ENCODE measurements at places on chromosomes 3 and 15.

DNA sequence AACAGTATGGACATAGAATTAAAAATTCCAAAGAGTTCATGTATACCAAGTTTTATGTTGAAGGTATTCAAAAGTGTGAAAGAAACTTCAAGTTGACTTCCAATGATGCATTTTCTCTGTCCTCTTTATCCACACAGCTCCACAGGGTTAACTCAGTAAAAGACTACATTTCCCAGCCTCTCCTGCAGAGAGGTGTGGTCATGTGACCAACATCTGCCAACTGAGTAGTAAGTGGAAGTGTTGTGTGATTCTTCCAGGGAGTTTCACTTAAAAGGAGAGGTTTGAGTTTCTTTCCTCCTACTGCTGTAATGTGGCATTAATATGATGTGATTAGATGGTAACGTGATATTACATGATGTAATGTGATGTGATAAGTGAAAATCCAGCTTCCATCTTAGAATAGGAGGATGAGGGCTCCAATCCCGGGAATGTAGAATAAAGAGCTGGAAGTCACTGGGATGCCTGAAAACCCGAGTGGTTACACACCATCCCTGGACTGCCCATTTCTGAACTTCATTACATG is 280.6 kb downstream of the ARRDC4 start:
- DNase-seq = no peak

DNA sequence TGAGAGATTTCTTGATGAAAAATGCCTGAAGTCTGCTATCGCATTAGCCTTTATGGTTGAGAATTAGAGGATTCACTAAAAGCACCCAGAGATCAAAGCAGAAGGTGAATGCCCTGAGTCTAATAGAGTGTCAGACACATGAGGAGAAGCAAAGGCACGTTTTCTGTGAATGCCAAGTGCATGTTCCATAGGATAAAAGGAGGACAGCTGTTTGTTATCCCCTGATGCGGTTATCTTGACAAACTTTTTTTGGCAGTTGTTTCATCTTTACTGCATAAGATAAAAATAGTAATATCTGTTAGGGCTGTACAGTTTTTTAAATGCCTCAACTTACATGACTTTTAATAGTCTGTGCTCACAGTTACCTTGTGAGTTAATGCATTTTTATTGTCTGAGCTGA is 65.3 kb upstream of the CD96 start:
- no peak for DNase-seq

DNA sequence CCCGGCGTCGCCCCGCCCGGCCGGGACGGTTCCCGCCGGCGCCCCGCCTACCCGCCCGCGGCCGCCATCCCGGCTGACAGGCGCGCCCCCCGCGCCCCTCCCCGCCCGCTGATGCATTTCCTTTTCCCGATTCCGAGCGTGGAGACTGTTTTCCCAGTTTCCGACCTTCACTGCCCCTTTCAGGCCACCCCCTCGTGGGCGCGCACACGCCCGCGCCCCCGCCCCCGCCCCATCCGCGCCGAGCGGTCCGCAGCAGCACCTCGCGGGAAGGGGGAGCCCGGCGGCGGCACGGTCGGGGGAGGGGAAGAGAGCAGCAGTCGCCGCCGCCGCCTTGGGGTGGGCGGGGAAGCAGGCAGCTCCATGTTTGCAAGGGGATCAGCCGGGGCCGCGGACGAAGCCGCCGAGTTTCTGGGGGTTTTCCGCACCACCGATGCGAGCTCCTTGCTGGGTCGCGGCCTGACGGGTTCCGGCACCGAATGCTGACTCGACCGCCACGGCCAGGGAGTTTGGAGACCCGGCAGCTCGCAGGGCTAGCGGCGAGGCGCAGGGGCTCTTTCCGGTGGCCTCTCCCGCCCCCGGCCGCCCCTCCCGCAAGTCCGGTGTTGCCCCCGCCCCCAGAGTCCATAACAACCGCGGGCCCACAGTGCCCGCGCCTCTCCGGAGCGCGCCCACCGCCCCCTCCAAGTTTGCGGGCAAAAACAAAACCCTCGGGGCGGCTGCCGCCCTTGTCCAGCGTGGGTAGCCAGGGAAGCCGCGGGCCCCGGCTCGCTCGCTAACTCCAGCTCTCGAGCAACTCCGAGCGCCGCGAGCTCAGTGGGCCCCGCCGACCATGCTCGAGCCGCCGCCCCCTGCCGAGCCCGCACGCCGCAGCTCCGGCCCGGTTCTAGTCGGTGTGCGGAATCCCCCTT is 3.2 kb upstream of the SIN3A start:
- DNase-seq = peak; percentile 76

- DNase-seq = no peak
Measured at GRCh38 chr3:190498293-190498692, 15.6 kb upstream of the IL1RAP start.

DNA sequence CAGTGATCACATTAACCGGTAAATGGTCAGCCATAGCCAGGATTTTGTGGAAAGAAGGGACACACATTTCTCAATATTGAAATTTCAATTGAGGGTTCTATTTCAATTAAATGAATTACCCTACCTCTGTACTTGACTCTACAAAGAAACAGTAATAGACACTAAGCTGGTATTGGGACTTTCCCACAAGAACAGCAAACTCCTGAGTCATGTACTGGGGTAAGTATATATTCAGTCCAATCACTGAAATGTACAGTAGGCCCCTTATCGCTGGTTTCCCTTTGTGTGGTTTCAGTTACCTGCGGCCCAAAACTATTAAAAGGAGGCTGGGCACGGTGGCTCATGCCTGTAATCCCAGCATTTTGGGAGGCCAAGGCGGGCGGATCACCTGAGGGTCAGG is 17.6 kb downstream of the ASB14 start:
- DNase-seq = no peak

DNA sequence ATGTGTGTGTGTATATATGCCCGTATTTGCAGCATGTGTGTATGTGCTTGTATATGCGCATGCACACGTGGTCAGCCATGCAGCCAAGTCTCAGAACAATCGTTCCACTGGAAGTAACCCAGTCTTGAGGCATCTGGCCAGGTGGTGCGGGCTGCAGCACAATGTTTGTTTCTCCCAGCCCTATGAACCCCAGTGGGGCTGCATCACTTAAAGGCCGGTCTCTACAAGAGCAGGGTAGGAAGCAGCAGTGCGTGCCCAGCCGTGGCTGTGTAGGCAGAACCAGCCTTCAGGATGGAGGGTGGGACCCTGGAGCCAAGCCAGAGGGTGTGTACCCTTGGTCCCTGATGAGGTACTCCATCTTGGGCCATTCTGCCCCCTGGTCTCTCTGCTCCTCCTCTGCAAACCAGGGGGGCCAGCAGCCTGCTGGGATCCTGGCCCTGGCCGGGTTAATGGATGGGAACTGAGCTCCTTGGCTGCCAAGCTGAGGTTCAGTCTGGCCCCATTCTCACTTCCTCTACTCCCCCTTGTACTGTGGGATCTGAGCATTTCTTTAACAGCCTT is 11.8 kb downstream of the KLF13 start:
- no peak for DNase-seq

DNA sequence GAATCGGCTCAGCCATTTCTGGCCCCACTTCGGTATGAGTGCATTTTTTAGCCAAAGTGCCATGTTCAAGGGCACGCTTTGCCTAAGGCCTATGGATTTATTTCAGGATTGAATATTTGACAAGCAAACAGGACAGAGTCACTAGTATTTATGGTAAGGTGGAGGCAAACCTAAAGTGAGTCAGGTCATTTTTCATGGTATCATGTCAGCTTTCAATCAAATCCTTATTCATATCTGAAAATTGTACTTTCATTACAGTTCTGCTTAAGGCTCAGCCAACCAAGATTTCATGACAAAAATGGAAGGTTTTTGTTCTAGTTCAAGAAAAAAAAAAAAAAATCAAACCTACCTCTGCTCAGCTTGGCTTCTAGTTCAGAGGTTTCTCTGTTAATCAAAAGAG is 30.5 kb upstream of the ICE2 start:
- no peak for DNase-seq

DNA sequence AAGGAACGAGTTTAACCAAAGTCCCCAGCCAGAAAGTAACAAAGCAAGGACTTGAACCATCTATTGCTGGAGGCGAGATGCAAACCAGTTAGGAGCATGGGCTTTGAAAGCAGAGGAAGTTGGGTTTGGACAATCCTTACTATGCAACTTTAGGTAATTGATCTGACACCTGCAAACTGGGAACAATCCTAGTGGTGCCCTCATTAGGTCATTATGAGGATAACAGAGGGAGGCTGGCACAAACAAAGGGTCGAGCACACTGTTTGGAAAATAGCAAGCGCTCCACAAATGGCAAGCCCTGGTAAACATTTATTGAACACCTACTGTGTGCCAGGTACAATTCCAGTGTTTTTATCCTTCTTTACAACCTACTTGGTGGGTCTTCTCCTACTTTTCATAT is 45.6 kb downstream of the WNT5A start:
- no peak for DNase-seq

DNA sequence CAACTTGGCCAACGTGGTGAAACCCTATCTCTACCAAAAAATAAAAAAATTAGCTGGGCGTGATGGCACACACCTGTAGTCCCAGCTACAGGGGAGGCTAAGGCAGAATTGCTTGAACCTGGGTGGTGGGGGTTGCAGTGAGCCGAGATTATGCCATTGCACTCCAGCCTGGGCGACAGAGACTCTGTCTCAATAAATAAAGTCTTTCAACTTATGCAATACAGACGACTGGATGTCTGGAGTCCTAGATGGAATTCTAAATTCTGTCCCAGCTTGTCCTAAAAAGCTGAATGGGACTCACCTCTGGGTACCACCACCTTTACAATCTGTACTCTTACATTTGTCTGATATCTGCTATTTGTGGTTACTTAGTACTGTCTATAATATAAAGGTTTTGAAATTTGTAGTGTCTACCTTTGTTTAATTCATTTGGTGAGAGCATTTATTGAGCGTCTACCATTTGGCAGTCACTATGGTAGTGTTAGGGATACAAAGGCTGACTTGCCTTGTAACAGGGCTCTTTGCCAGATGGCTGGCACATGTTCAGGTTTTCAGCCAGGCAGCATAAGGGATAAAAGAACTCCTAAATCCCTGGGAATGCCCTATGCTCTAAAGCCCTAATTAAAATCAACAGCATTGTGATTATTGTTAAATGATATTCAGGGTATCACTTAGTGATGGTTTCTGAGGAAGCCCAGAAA is 7.2 kb upstream of the ZNF609 start:
- DNase-seq = no peak

DNA sequence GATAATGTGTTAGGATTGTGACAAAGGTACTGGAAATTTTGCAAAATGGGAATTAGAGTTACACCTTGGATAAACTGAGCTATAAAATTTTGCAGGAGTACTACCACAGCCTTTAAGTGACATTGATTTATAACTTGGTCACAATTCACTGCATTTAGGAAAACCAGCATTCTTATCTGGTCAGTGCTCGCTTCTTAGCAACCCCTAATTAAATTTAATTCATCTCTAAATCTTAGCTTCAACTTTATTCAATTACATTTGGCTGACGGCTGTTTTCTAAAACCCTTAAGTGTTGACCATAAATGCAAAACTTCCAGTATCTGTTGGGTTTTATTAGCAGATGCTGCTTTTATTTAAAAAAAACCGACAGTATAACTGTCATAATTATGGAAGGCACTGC is 31.3 kb downstream of the TFRC start:
- DNase-seq = no peak

- DNase-seq = no peak
Measured at GRCh38 chr3:149174901-149175300, 45.5 kb downstream of the HPS3 start.

- DNase-seq = no peak
Measured at GRCh38 chr3:13821126-13821525, 58.7 kb downstream of the WNT7A start.

DNA sequence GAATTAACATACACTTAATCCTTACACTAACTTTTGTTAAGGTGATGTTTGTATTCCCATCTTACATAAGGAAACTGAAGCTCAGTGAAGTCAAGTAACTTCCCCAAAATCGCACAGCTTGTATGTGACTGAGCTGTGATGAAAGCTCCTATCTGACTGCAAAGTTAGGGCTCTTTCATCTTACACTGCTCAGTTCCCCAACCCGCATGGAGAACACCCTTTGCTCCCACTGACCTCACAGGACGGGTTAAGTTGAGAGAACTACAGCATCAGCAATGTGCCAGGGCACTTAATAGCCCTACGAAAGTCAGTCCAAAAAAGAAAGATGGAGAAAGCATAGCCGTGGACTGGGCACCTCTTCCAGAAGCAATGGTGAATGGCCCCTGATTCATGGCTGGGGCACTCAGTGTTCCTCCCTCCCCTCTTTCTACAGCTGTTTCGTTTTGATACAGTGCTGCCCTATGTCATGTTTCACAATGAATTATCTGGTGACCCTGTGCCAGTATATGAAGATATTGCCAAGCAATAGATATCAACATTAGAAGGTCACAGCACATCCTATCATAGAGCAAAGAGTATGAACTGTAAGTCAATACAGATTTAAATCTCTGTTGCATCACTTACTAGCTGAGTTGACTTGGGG is 38.0 kb downstream of the CADPS start:
- no peak for DNase-seq

DNA sequence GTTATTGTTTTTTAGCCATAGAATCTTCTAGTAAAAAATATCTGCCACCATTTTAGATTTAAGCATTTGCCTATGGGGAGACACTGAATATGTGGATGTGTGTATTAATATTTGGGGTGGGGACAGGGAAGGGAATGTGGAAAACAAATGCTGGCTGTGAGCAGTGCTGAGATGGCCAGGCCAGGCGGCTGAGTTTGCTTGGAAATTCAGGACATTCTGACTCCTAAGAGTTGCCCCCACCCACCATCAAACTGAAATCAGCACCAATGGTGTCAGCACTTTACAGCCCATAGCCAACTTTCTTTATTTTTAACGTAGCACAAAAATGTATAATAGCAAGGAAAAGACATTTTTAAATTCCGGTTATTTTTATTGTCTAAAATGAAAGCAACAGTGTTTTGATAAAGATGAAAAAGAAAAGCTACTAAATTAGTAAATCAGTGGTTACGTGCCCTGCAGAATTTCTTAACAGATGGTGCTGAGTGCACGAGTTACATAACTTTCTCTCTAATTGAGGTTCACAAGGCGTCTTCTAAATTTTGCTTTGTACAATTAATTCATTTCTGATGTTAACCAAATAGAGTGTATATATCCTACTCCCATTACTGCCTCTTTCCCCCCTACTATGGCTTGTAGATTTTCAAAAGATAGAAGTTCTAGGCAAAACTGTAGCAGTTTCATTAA is 34.0 kb downstream of the B3GALNT1 start:
- DNase-seq = no peak

DNA sequence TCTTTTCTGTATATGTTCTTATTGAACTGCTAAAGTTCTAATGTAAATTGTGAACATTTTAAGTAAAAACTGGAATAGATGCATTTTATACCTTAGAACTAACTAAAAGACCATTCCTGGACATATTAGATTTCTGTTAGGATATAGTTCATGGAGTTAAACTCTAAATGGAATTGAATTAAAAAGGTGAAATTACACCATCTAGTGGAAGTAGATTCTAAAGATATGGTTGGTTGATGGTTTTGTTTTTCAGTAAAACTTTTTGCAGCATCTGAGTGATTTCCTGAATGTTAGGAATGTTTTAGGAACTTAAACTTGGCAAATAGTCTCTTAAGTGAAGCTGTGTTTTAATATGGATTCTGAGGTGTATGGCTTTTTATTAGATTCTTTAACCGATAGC is 96.8 kb downstream of the SLMAP start:
- DNase-seq = no peak

GRCh38 chr15:76335307-76336253 is 993 bp upstream of the ISL2 start:
- DNase-seq = no peak
